ENCODE measurements at places on chromosomes 12 and 14.

- DNase-seq = no peak
Observed at GRCh38 chr14:84998216-84998615, 531.7 kb upstream of the FLRT2 start.

- DNase-seq = no peak
Observed at GRCh38 chr12:981961-982360, 9.1 kb upstream of the ERC1 start.

DNA sequence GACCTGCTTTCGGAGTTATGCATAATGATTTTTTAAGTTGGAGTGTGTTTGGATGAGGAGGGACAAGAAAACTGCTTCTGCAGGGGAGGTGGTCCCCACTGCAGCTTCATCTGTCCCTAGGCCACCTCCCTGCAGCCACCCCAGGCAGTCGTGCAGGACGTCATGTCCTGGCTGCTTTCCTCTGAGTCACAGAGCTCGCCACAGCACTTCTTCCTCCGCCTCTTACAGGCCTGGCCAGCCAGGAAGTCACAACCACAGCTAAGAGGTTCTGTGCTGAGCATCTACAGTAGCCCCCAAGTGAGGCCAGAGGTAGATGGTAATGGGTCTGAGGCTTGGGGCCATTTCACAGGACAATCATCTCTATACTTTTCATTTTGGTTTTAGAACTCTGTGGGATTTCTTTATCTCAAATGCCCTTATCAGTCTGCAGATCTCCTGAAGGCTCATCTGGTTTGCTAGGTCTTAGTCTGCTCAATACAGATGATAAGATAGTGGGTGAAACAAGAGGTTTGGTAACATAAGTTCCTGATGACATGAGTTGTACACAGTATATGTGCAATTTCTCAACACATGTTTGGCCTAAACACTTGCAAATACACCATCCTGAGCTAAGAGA is 106.4 kb downstream of the ARF6 start:
- peak; percentile 80 for DNase-seq

GRCh38 chr14:69475194-69475818 is 9.2 kb upstream of the PLEKHD1 start:
- DNase-seq = no peak

- peak; percentile 80 for DNase-seq
Observed at GRCh38 chr12:127550271-127550670, 716.7 kb upstream of the TMEM132C start.

DNA sequence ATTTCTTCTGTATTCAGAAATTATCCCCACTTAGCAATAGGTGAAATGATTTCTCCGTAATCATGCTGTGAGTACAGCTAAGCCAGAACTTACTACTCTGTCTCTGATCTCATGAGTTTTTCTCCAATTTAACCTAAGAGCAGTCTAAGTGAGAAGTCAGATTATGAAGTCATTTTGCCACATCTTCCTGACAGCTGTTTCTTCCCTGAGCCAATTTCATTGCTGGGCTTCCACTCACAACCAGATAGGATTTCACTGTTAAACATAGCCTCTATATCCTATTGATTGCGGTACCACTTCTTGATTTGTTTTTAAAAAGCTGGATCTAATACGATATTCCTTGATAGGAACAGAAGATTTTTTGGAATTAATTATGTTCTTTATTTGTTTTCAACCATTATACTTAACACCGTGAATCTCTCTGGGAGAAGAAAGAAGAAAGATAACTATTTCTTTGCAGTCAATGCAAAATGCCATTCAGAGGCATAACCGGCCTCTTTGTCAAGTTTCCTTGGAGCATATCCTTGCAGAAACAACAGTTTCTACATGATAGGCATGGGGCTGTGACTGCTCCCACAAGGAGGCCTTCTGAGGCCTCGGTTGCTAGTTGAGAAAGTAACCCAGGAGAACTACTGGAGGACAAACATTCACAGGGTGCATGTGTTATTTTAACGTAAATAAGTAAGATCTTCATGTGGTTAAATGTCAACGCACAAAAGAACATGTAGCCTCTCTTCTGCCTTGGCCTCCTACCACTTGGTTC is 212.2 kb downstream of the NPAS3 start:
- DNase-seq = no peak

- no peak for DNase-seq
Observed at GRCh38 chr14:58702441-58703160, 64.8 kb downstream of the DACT1 start.

GRCh38 chr12:118023301-118023860 is 6.9 kb downstream of the RFC5 start:
- no peak for DNase-seq

DNA sequence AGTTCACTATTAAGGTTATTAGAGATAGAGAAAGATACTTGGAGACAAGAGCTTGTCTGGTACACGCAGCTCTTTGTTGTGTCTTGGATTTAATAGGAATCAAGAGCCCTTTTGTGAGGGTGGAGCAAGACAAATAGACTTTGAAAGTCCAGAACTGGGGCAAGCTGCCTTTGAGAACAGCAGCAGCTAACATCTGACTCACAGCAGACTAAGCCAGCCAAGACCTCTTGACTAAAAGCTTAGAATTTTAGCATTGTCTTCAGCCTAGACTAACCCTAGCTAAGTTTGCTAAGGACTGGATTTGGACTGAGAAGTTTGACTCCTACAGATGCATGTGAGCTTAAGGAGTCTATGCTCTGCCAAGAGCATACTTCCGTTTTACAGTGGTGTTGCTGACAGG is 201.9 kb upstream of the RBM19 start:
- peak; percentile 58 for DNase-seq

- DNase-seq = peak; percentile 44
Observed at GRCh38 chr12:54404061-54405004, 14.7 kb downstream of the ITGA5 start.

- DNase-seq = no peak
Observed at GRCh38 chr12:10783252-10783651, 19.2 kb downstream of the TAS2R7 start.

Measured in fibroblast of skin of abdomen (primary cell).